Upper lobe of right lung (tissue), 1 donor: ENCODE measurements at places on chromosomes 1 and 21. TPM values are rescaled to one million over a fixed set of nuclear protein-coding genes. Genes with fewer than 3 reads are reported as not detected.

DNA sequence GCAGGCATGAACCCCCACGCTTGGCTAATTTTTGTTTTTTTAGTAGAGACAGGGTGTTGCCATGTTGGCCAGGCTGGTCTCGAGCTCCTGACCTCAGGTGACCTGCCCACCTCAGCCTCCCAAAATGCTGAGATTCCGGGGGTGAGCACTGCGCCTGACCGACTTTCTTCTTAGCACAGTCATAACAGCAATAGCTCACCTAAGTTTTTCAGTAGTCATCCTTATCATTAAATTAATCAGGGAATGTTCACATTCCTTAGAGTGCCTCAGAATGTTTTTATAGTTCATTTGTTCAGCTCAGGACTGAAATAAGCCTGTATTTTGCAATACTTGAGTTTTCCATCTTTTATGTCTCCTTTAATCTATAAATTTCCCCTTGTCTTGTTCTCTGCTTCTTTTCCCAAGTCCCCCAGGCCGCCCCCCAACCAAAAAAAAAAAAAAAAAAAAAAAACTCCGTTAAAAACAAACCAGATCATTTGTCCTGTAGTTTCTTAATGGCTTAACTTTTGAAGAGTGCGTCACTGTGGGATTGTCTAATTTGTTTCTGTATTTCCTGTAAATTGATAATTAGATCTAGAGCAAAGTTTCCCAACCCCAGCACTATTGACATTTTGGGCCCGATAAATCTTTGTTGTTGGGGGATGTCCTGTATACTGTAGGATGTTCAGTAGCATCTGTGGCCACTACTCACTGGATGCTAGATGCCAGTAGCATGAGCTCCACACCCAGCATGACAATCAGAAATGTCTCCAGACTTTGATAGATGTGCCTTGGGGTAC is 120.7 kb downstream of the ITSN1 start:
- DNase-seq, result no peak

The UTS2 gene
- not detected for total RNA-seq

The DEPDC1 gene
- total RNA-seq, result 0.17 TPM

DNA sequence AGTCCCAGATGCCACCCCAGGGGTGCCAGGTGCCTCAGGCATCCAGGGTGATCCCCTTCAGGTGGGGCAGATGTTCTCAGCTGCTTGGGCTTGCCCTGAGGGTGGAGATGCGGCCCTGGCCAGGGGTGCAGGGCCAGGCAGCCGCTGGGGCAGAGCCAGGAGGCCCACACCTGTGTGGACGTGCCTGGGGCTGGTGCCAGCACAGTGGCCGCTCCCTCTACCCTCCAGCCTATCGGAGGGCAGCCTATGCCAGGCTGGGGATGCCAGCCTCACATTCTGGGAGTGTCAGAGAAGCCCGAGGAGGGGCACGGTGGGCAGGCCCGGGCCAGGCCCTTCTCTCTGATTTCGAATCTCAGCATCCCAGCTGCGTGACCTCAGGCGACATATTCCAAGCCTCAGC is 96.5 kb upstream of the WNT4 start:
- DNase-seq, result peak; percentile 74

DNA sequence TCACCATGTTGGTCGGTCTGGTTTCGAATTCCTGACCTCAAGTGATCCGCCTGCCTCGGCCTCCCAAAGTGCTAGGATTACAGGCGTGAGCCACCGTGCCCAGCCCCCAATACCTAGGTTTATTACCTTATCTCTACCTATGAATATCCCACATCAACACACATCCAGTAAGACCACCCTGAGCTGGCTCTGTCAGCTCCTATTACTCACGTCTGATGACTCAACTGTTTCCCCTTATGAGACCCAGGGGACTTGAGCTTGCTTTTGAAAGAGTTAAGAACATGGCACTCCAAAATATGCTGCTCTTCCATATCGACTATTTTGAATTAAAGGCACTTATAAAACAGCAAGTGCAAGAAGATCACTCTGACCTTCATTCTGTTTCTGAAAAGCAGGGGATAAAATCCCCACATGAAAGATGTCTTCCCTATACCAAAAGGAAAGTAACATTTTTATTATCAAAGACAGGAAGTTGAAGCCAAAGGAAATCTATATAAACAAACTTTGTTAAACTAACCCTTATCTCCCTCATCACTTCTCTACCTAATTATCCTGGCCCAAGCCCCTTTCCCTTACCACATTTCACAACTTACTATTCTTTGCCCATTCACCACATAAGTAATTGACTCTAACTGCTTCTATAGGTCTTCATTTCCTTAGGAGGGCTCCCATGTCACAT is 41.3 kb upstream of the OSBPL9 start:
- DNase-seq, result no peak

The TMPRSS2 gene
- total RNA-seq, result 83.6 TPM

DNA sequence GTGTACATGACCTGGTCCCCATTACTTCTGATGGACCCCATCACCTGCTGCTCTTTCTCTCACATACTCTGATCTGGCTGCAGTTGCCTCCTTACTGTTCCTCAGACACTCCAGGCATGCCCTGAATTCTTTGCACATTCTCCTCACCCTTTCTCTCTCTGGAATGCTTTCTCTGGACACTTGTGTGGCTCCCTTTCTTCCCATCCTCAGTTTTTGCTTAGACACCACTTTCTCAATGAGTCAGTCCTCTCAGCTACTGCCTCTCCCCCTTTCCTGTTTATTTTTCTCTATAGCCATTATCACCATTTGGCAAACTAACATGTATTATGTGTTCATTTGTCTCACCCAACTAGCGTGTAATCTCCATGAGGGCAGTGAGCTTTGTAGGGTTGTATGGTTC is 28.1 kb downstream of the PLXNA2 start:
- DNase-seq, result no peak

DNA sequence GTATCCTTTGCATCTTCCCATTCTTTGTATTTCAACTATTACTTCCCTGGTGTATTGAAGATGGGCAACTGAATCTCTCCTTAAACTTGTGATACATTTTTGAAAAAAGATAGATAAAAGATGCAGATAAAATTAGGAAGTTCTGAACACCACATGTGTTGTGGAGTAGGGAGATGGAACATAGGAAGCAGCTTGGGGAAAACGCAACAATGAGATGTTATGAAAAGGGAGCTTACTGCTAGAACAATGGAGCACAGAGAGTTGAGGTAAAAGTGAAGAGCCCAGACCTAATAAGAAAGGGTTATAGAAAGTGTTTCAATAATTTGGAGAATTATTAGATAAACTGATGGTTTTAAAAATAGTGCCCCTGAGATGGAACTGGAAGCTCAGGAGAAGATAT is 20.9 kb downstream of the GNAI3 start:
- DNase-seq, result no peak

DNA sequence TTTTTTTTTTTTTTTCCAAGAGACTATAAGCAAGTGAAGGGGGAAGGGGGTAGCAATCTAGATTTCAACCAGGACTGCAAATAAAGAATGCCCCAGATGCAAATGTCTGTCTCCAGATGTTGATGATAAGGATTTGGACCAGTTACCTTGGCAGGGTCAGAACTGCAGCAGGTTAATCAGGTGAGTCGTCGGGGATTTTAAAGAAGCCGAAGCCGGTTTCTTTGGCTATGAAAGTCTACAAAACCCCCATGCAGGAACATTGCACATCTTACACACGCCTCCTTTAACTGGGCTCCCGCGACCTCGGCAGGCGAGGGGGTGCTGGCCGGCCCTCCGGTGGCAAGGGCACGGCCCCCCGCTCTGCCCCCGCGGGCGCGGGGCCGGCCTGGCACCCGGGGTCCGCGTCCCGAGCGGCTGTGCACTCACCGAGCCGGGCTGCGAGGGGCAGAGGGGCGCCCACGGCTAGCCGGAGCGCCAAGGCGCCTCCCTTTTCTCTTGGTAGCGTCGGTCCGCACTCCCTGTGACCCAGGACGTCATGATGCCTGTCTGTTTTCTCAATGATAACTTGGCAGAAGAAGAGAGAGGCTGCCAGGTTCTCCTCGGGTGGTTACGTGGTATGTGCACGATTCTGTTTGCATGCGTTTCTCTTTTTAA is 366.3 kb upstream of the ESRRG start:
- DNase-seq, result no peak

- DNase-seq, result no peak
Measured at GRCh38 chr1:164731161-164731876, 172.3 kb downstream of the PBX1 start.

- DNase-seq, result no peak
Measured at GRCh38 chr1:20138961-20139550, at the start of gene PLA2G2F. TSS of gene PLA2G2F (plus strand) at chr1:20139323. CDS start at chr1:20139428, 105 bp downstream.

GRCh38 chr1:18866846-18867245 is 7.4 kb upstream of the TAS1R2 start:
- DNase-seq, result no peak

The KRTAP12-2 gene
- total RNA-seq, result not detected

GRCh38 chr1:154791292-154792166 is 78.6 kb downstream of the KCNN3 start:
- no peak for DNase-seq

The OR2G6 gene
- total RNA-seq, result not detected

DNA sequence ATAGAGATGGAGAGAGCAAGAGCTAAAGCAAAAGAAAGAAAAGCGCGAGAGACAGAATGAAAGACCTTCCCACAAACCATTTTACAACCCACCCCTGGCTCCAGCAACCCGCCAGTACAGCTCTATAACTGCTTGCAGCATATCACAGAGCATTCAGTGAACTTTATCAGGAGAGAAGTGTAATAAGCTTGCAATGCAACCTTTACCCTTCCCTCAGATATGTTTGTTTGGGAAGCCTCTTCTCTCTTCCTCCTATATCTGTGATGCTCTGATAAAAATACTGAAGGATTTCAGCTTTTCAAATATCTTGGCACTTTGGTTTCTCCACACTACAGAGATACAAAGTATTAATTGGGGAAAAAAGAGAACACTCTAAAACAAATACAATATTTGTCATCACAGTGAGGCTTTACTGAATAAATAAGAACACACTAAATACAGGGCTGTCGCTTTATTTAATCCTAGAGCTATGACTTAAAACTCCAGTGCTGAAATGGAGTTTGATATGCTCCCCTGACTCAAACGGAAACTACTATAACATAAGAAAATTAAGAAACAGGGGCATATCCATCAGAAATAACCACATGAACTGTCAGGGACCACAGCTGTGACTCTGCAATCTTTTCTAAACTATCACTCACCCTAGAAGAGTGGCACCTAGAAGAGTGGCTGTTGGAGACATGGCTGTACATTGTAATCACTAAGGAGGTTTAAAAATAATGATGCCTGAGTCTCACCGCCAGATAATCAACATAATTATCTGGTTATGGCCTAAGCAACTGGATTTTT is 6.7 kb downstream of the CRP start:
- DNase-seq, result no peak

DNA sequence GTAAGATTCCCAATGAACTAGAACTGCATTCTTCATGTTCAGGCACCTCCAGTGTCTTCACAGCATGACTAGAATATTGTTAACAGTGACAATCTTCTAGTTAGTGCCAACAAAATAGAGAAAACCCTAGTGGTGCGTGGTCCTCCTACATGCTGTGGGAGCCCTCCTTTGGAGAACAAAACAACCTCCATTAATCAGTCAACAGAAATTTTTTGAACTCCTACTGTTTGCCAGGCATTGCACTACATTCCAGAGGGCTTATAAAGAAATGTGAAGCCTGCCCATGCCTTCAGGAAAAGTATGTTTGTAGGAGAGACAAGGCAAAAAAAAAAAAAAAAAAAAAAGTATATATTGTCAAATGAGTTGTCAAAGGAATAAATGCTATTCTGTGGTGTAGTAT is 252.7 kb downstream of the LRRC40 start:
- DNase-seq, result no peak

The PYHIN1 gene
- 2.6 TPM for total RNA-seq

The RIMKLA gene
- total RNA-seq, result 10.4 TPM

GRCh38 chr1:242522304-242522945 is 2.1 kb downstream of the PLD5 start:
- DNase-seq, result no peak

GRCh38 chr1:108627256-108627655 is 33.6 kb downstream of the HENMT1 start:
- no peak for DNase-seq

- DNase-seq, result peak; percentile 46
Measured at GRCh38 chr1:244273845-244274619, 177.7 kb downstream of the ADSS2 start.

GRCh38 chr1:221823561-221823960 is 81.7 kb upstream of the DUSP10 start:
- DNase-seq, result no peak

GRCh38 chr1:64466033-64466432 is 3.9 kb upstream of the CACHD1 start:
- DNase-seq, result no peak

DNA sequence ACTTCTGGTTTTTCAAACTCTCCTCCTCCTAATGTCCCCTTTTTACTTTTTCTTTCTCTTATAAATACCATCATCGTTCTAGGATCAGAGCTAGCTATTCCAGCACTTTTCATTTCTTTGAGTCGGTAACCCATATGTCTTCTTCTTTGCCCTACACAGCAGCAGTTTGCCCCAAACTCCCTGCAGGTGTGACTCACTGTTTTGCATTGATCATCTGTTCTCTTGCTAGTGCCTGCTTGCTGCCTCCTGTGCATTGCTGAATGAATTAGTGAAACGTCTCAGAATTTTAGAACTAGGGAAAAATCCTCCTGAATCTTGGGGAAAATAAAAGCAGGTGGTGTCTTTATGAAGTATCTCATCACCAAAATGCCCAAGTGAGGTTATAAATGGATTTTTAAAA is 21.7 kb downstream of the KCNK2 start:
- DNase-seq, result no peak

The HCN3 gene
- 2.6 TPM for total RNA-seq

DNA sequence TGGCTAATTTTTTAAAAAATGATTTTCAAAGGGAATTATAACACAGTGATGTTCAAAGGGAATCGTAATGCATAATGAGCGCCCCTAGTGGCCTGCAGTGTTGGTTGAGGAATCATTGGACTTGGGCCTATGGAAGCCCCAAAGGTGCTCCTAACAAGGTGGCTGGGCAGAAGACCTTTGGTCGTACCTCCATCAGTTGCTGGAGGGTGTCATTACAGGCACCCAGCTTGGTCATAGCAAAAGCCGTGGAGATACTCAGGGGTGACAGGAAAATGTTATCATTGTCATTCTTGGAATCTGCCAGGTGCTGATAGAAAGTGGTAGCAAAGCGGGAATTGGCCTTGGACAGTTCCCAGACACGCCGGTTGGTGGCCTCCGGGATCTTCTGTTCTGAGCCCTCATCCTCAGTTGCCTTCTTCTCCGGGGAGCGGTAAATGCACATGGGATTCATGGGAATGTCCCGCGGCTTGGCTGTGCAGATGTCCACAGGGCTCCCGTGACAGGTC is 2.7 kb downstream of the SERPINC1 start:
- DNase-seq, result no peak
